GM23338 (cell line): ENCODE measurements at places on chromosomes 13 and 19.

DNA sequence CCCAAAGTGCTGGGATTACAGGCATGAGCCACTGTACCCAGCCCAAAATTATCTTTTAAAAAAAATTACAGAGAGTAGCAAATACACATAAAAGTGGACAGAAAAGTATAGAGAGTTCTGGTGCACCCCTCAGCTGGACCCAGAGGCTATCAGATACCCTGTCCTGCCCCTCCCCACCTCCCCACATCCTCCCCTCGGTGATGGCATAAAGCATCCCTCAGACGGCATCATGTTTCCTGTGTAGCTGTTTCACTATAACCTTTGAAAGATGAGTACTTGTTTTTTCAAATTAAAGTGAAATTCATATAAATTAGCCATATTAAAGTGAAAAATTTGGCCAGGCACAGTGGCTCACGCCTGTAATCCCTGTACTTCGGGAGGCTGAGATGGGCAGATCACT is 20.1 kb downstream of the SLC27A1 start:
- DNase-seq: no peak

DNA sequence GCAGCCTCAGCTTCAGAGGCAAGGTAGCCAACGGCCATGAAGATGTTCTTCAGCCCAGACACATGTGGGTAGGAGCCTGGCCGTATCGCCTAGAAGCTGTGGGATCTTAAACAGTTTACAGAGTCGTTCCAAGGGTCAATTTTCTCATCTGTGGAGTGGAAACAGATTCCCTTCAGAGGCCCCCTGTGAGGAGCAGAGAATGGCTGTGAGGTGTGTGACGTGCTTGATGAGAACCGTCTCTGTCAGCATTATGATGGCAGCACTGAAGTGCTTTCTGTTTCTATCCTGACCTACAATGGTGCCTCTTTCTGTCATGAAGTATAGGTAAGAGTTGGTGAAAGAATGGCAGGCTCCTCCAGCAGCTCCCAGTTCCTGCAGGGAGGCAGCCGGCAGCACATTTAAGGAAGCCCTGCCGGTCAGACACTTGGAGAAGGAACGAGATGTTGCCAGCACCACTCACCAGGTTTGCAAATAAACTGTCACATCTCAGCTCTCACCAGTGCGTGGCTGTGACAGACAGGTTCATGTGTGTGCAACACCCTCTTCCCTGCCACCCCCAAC is 277.3 kb downstream of the FOXO1 start:
- DNase-seq: no peak

DNA sequence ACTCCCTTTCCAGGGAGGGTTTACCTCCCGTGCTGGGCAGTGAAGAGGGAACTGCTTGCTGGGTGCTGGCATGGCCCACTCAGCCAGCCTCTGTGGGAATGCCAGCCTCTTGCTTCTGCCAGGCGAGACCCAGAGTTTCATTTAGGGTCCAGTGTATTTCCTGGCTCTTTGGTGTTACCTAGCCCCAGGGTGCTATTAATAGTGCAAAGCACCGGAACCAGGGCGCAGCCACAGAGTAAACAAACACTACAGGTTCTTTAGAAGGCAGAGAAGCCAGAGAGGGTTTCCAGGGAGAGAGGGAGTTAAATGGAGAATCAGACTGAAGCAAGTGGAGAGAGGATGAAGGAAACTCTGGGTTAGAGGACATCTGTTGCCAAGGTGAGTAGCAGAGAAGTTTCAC is 74.9 kb upstream of the SPATA13 start:
- DNase-seq: no peak

DNA sequence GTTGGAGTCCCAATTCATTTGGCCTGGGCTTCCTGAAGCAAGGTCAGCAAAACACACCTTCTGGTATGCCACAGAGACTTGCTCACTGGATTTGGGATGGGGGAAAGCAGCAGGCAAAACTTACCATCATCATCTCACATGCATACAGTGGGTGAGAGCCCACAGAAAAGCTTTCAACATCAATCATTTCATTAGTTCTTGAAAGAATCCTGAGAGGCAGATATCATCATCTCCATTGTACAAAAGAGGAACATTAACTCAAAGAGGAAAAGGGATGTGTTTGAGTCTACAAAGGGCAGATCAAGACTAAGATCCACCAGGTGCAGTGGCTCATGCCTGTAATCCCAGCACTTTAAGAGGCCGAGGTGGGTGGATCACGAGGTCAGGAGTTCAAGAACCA is 6.4 kb downstream of the WDR87 start:
- DNase-seq: no peak

DNA sequence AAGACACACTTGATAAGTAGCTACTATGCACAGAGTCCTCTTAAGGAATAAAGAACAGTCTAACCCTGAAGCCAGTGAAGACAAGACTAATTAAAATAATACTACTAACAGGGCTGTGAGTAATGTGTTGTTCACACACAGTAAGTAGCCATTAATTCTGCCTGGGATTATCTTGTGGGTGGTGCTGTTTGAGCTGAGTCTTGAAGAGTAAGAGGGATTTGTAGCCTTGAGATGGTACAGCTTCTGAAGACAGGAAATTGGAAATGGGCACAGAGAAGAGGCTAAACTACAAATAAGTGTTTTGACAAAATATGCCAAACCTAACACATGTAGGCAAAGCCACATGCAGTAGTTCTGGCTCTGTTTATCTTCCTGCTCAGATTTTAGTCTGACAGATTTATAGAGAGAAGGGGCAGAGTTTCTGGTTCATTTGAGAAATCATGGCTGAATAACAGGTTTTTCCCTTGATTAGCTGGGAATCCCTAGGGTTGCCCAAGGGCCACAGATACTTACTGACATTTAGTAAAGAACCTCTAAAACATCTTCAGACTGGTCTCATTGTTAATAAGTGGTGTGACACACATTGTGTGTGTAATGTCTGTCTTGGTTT is 38.0 kb downstream of the ITGBL1 start:
- DNase-seq: no peak

- no peak for DNase-seq
Observed at GRCh38 chr19:30608471-30608870, 236.3 kb downstream of the ZNF536 start.

GRCh38 chr13:26390203-26390602 is 136.3 kb downstream of the CDK8 start:
- no peak for DNase-seq

DNA sequence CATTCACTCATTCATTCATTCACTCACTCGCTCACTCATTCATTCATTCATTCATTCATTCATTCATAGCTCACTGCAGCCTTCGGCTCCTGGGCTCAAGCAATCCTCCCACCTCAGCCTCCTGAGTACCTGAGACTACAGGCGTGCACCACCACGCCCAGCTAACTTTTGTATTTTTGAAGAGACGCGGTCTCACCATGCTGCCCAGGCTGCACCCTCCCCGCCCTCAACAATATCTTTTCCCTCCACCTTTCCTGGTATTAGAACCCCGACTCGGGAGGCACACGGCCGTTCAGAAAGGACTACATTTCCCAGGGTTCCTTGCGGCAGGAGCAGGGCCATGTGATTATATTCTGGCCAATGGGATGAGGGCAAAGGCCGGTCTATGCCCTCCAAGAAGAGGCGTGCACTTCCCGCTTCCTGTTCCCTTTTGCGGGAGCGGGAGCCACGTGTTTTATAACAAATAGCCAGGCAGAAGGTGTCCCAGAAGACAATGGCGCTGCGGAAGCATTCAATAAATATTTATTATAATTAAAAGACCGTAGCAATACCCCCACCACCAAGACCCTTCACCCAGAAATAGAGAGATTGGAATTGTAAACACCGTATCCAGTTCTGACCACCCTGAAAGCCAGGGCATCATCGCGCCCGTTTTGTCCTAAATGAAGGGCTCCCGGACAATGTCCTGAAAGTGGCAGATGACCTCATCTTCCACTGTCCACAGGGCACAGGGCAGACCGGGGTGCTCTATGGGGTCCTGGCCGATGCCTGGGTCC is 15.9 kb downstream of the TICAM1 start:
- DNase-seq: peak; percentile 98

DNA sequence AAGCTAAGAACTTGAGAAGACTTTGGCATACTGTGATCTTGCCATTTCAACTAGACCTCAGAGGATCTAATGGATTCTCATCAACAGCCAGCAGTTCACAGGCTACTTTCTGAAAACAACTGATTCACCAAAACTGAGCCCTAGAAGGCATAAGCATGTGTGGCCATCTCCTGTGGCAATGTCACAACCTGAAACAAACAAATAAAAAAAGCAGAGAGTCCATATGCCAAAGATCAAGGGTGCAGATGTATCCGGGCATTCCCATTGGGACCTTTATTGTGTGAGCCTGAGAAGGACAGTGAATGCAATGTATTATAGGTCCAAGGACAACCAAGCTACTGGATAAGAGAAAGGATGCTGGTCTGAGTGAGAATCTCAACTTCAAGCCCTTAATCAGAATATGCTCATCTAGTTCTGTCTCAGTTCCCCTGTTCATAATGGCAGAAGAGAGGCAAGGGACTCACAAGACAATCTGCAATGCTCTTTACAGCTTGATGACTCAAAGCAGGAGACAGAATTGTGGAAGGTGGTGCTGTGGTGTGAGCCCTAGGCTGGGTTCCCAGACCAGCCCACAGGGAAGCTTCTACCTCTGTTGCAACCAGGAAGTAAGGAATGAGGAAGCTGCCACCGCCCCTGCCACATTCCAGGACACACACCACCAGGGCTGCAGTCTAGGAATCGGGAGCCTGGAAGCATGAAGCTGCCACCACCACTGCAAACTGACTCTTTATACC is 133.7 kb downstream of the RAP2A start:
- peak; percentile 8 for DNase-seq

- no peak for DNase-seq
Observed at GRCh38 chr19:18745012-18745735, 45.9 kb downstream of the COMP start.

- no peak for DNase-seq
Observed at GRCh38 chr19:4371247-4372164, 28.1 kb downstream of the MPND start.

DNA sequence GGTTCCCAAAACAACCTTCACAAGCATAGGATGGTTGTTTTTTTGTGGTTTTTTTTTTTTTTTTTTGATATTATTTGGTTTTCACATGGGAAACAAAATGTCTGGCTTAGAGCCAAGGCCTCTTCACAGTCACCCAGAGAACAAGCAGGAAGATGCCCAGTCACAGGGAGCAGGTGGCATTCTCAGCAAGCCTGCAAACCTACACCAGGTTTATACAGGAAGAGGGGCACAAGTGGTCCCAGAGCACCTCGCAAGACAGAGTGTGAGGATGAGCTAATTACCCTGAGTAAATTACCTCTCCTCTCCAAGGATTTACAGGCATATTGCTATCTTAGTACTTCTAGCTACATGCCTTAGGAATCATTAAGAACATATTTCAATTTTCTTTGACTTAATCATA is 1375.6 kb downstream of the EFNB2 start:
- DNase-seq: no peak

DNA sequence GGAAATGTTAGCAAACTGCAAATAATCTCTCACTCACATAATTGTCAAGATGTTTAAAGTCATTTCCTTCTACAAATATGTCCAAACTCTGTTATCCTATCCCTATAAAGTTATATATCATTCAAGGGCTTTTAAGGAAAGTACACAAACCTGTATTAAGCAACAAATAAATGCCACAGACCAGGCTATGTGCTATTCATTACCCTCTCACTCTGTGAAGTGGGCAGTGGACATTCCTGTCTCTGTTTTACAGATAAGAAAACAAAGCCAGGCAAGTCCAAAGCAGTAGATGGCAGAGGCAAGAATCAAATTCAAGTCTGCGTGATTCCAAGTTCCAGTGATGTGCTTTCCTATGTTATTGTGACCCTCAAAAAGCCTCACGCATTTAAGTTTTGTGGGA is 140.6 kb downstream of the LHFPL6 start:
- no peak for DNase-seq

DNA sequence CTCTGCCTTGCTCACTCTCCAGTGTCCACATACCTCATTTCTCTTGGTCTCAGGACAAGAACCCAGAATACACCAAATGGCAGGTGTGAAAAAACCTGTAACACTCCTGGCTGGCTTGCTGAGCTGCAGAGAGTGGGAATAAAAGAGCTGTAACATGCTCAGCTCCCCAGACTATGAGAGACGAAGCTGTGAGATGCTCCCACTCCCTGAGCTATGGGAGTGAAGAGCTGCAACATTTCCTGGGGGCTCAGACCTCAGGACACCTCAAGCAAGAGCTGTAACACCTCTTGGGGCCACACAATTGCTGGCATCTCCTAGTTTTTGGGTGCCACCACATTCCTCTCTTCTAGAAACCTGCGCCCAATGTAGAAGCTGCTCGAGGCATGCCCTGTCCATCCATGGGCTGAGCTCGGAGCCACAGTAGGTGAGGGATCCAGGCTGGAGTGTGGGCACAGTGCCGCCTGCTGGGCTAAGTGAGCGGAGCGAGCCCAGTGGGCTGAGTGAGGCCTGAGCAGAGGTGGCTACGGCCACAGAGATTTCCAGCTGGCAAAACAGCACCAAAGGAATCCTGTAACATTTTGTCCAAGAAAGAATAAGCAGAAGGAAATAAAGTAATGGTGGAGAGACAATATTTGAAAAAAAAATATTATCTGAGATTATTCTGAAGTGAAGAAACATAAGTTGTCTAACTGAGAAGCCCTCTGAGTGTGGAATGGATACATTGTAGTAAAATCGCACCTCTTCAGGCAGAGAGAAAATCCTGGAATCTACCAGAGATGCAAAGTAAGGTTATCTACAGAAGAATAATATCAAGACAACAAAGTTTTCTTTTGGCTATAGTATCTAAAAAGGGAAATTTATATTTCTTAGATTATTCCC is 186.2 kb upstream of the PCDH9 start:
- peak; percentile 82 for DNase-seq

DNA sequence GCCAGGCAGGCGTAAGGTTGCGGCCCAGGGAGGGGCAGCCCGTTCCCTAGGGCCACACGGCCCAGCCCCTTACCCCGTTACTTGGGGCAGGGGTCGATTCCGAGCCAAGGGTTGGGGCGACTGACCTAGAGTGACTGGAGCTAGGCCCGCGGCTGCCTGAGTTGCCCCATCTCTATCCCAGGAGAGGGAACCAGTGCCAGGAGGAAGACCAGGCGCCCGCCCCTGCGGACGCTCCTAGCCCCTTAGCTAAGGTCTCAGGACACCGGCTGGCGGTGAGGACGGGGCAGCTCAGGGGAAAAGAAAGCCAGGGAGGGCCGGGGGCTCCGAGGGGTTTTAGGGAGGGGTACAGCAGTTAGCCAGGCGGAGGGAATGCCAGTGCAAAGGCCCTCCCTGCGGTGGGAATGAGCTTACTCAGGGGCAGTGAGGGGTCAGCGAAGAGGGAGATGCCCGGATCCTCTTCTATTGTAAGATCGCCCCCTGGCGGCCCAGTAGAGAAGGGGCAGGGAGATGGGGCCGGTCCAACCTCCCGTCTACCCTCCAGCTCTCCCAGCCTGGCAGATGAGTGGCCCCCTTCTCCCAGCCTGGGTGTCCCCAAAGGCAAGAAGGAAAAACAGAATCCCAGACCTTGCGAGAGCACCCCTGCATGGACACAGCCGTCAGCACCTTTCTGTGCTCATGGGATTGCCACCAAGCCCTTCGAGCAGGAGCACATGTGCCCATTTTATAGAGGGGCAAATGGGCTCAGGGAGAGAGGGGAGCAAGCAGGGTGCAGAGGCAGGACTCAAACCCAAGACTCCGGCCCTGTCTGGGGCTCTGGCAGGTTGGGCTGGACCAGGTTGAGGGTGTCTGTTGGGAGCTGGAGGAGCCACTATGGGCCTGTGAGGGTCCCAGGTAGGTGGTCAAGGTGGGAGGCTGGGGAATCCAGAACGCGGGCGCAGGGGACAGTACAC is 16.3 kb downstream of the CILP2 start:
- peak; percentile 84 for DNase-seq

- DNase-seq: no peak
Observed at GRCh38 chr13:107842562-107843180, 372.7 kb downstream of the LIG4 start.
